ENCODE measurements at places on chromosomes 16 and 17.

GRCh38 chr17:81396722-81397313, 1.6 kb downstream of the BAHCC1 start:
- DNase-seq: no peak

DNA sequence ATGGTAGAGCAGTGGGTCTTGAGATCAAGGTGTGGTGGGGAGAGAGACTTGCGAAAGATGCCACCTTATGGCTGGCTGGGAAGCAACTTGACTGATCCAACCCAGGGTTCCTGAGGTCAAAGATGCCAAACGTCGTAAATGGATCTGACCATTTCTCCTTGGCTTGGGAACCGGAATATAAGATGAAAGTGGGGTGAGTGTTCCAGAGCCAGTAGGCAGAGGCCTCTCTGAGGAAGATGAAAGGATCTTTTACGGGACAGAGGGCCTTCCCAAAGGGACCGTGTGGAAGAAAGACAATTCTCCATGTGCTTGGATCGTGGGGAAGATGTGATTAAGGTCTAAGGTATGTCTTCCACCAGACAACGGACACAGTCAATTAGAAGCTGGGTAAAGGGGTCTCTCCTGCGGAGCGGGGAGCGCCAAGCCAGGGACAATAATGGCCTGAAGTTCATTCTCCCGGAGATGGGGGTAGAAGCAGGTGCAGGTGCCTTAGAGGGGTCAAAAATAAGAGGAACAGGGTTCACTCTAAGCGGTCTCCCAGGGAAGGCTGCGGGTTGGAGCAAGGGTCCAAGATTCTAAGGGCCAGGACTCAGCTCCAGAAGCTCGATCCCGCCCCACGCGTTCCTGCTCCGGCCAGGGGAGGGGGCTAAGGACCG, 800 bp downstream of the FXR2 start:
- DNase-seq: no peak

GRCh38 chr17:68849673-68850610, 105.2 kb downstream of the ABCA8 start:
- DNase-seq: no peak

DNA sequence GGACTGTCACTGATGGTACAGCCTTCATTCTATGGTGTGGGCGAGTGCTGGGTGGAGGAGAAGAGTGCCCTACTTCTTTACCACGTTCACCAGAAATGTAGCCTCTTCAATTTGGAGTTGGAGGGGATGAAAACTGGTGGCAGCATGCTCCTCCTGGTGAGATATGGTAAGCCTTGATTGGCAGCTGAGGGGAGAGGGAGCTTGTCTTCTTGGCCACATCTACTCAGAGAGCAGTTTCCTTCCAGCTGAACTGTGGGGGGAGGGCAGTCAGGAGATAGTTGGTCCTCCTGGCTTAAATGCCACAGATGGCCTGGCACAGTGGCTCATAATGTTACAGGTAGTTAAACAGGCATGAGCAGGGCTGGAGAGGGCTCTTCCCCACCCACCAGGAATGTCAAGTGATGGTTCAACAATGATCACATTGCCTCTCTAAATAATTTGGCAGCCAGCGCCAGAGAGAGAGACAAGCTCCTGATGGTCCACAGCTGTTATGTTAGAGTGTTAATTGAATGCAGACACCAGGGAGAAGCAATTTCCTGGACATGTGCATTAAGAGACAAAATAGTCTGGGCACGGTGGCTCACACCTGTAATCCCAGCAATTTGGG, 9.0 kb upstream of the MAPK3 start:
- DNase-seq: no peak

DNA sequence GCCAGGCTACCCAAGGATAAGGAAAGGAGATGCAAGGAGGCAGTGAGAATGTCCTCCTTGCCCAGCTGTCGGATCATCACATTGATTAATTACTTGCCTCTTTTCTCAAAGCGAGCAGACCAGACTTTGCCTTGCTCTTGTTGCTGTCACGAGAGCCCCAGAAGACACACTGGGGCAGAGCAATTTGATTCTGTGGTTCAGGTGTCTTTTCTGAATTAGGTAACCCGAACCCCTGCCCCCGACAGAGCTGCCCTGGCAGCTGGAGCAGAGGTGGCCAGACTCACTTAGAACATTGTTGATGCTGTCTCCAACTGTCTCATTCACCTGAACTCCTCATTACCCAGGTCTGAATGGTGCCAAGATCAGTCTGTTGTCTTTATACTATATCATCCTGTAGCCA, 34.3 kb downstream of the VAT1L start:
- no peak for DNase-seq

DNA sequence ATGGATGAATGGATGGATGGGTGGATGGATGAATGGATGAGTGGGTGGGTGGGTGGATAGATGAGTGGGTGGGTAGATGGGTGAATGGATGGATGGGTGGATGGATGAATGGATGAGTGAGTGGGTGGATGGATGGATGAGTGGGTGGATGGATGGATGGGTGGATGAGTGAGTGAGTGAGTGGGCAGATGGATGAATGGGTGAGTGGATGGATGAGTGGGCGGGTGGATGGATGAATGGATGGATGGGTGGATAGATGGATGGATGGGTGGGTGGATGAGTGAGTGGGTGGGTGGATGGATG, 6.4 kb upstream of the KATNB1 start:
- no peak for DNase-seq

DNA sequence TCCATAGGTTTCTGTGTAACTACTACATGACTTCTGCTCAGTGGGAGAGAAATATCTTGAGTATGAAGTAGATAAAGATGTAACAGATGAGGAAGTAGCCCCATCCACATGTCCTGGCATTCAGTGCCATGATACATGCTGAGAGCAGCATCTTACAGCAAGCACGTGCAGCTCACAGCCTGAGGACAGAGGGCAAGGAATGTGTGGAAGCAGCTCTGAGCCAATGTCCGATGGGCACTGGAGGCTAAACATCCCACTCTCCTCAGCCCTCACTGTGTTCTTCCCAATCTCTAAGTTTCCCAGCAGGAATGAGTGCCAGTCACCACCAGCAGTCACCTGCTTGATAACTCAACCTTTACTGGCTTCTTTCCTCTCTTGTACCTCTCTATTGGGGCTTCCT, 40.4 kb downstream of the CFDP1 start:
- DNase-seq: no peak

GRCh38 chr17:31394544-31394943, 3.1 kb downstream of the RAB11FIP4 start:
- peak; percentile 90 for DNase-seq

DNA sequence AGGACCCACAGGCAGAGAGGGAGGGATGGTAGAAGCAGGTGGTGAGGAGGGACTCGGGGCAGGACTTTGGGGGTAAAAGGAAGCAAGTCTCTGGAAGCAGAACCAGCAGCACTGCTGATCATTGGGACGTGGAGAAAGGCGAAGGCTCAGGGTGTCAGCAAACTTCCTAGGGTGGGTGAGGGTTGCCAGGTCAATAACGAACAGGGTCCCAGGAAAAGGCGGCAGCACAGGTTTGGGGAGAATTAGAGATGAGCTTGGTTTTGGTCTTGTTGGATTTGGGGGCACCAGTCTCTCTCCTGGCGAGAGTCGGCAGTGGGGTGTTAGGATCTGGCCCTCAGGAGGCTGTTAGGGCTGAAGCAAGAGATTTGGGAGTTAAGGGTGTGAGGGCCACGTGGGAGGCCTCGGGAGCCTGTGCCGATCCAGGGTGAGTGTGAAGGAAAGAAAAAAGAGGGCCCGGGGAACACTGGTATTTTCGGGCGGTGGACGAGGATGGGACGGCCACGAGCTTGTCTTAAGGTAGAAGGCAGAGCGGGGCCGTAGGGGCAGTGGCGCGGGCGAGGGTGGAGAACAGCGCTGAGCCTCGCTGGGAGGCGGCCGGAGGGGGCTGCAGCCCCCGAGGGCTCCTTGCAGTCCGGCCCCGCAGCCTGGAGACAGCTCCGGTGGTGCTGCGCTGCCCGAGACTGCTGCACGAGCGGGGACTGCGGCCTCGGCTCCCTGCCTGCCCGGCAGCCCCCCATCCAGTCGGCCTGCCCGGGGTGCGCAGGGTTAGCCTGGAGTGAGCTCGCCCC, 765 bp upstream of the ADORA2B start:
- DNase-seq: peak; percentile 32

DNA sequence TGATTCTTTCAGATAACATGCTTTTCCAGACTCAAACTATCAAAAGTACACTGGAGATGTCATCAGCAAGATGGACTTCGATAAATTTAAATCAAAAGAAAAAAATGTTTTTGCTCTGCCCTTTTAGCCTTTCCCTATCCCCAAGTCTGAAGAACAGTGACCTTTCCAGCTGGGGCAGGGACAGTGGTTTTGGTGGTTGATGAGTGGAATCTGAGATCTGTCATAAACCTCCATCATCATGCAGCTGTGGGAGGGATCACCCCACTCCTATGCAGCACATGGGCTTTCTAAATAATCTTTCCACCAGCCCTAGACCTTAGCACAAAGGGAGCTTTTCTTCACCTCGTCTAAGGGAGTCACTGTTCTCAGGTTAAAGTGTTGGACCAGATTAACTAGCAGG, 869.5 kb upstream of the SOX9 start:
- no peak for DNase-seq

- DNase-seq: no peak
These were observed 97.5 kb downstream of the YPEL2 start for GRCh38 chr17:59428916-59429485.

DNA sequence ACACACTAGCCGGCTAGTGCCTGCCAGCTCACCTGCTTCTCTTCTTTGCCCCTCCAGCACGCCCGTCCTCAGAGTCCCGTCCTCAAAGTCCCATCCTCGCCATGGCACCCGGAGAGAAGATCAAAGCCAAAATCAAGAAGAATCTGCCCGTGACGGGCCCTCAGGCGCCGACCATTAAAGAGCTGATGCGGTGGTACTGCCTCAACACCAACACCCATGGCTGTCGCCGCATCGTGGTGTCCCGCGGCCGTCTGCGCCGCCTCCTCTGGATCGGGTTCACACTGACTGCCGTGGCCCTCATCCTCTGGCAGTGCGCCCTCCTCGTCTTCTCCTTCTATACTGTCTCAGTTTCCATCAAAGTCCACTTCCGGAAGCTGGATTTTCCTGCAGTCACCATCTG, 3.6 kb downstream of the SCNN1G start:
- DNase-seq: no peak

DNA sequence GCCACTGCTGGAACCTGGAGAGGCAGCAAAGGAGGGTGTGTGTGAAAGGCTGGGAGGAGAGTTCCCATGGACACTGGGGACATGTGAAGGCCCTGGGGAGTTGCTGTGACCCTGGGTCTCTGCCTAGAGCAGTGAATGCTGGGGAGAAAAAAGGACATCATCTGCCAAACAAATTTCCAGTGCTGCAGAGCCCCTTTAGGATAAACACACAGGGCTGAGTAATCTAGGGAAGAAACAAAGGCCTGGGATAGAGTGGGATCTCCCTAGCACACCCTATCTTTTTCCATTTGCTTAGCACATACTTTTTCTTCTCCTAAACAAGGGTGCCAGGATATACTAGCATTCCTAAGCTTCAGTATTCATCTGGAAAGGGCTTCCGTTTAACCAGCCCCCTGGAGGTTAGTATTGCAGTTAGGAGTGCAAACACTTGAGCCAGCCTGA, 3.3 kb upstream of the HIGD1B start:
- DNase-seq: no peak

GRCh38 chr16:12170103-12171040, 193.8 kb downstream of the SNX29 start:
- DNase-seq: peak; percentile 65

GRCh38 chr17:78977997-78978973, 1.4 kb downstream of the LGALS3BP start:
- no peak for DNase-seq

DNA sequence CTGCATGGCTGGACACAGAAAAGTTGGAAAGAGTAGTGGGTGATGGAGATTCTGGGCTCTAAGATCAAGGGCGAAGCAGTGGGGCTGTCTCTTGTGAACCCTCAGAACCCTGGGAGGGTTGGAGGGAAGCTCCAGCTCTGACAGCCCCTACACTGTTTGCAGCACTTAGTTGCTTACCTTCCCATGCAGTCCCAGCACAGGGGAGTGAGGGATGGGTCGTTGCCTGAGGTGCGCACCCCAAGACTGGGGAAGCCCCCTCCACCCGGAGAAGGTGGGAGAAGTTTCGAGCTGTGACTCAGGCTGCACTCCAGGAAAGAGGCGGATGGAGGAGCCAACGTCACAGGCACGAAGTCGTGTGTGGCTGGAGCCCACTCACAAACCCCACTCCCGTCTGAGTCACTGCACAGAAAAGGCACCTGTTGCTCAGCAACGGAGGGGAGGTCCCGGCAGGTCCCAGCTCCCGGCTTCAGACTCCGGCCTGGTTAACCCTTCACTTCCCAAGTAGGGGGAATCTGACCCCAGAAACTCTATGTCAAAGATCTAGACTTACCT, 60.1 kb downstream of the AIPL1 start:
- no peak for DNase-seq

DNA sequence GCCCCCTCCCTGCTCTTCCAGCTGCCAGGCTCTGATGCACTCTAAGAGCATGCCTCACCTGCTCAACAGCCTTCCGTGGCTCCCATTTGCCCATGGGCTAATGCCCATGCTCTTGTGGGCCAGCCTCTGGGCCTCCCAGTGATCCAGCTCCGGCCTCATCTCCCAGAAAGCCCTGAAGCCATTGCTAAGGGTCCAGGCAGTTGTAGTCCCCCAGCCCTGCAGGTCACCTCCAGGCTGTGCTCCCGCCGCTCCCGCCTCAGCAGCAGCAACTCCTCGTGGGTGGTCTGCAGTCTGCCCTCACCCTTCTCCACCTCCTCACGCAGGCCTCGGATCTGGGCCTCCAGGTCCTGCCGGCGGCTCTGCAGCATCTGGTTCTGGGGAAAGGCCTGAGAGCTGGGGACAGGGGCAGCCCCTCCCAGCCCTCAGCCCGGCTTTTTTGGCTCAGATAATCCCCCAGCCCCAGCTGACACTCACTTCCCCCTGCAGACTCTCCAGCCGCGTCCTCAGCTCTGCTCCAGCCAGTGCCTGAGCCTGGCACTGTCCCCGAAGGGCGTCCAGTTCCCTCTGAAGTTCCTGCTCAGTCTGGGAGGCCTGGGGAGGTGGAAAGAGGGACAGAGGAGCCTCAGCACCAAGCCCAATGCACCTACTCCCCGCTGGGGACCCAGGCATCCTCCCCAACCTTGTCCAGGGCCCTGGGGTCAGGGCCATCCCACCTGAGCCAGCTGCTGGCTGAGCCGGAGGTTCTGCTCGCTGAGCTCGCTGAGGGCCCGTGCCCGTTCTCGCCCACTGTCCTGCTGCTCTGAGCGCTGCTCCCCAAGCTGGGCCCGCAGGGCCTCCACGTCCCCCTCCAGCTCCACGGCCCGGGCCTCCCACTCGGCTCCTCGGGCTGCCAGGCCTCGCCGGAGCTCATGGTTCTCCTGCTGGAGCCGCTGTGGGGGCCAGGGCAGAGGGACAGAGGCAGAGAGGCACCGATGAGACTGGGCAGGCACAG, 6.2 kb downstream of the BICDL2 start:
- no peak for DNase-seq

Measured in posterior vena cava (tissue), 2 donors.